K562 (cell line): ENCODE measurements at places on chromosomes 2 and 18. TPM values are rescaled to one million over a fixed set of nuclear protein-coding genes. Genes with fewer than 3 reads are reported as not detected.

DNA sequence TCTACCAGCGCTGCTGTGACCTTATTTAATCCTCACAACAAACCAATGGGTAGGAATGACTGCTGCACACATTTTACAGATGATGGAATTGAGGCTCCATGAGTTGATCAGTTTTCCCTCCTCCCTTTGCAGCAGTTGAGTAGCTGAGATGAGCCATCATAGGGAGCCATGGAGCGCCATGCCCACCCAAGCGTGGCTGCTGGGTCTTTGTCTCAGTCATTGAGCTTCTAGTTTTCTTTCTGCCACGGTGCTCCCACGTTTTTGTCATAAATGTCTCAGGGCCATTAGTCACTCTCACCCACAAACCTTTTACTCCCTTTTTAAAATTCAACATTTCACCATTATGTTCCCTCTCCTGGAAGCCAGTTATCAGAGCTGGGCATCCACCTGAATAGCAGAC, 45.8 kb downstream of the TMEM17 start:
- no peak overlapping the region for H3K27ac ChIP-seq
- DNase-seq = no peak
- no peaks in the 10 kb centered on the region for H3K36me3 ChIP-seq
- peaks cover 4% of the 10 kb centered on the region; the same call in 1 of the 3 replicates for H3K4me1 ChIP-seq
- H3K27me3 ChIP-seq = no peaks in the 10 kb centered on the region
- no peak overlapping the region for H3K4me3 ChIP-seq

GRCh38 chr2:162256591-162256991, 13.3 kb upstream of the FAP start:
- H3K4me3 ChIP-seq = no peak overlapping the region
- no peak overlapping the region for H3K27ac ChIP-seq
- no peak for DNase-seq

- H3K27me3 ChIP-seq = 0 out of 3 replicates have a peak, but pooled peaks cover 6% of the 10 kb centered on the region
- H3K4me3 ChIP-seq = no peak overlapping the region
- H3K4me1 ChIP-seq = no peaks in the 10 kb centered on the region
- no peak overlapping the region for H3K27ac ChIP-seq
- H3K36me3 ChIP-seq = no peaks in the 10 kb centered on the region
- DNase-seq = peak; percentile 17
Measured at GRCh38 chr2:157691695-157692094, 63.0 kb upstream of the ACVR1C start.

DNA sequence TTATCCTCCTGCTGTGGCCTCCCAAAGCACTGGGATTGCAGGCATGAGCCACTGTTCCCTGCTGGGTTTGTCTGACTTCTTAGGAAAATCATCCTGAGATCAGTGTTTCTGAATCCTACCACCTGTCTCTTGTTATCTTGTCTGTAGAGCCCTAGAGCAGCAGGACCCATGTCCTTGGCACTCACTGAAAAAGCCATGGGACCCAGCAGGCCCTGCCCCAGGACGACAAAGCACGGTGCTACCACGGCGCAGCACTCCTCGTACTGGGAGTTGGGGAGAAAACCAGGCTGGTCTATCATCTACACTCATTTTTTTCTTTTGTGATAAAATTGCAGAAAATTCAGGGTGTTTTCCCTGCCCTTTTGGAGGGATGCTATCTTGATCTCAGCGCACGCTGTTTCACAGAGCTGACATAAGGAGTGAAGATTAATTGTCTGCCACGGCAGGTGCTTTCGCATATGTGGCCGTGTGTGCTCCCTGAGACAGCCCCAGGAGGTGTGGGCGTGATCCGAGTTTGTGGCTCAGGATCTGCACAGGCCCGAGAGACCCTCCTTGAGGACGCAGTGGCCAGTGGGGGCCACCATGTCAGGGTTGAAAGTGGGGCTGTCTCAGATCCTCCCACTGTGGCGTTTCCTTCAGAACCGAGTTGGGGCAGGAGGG, 179.1 kb downstream of the LDLRAD4 start:
- peaks cover 23% of the 10 kb centered on the region for H3K27me3 ChIP-seq
- no peaks in the 10 kb centered on the region for H3K4me1 ChIP-seq
- H3K36me3 ChIP-seq = no peaks in the 10 kb centered on the region
- DNase-seq = no peak
- H3K4me3 ChIP-seq = no peak overlapping the region

DNA sequence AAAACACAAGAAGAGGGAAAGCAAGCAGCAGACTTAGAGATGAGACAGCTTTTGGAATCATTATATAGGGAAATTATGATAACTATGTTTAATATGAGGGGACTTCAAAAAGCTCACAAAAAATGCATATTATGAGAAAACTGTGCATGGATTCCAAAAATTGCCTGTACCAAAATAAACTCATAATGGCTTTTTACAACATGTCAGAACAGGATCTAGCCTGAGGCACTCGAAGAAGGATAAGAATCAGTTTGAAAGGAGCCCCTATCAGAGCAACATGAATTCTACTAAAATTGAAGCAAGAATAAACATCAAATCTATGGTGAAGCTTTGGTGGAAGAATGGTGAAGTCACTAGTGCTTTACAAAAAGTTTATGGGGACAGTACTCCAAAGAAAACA, 187.4 kb downstream of the RDH14 start:
- no peaks in the 10 kb centered on the region for H3K27me3 ChIP-seq
- no peaks in the 10 kb centered on the region for H3K4me1 ChIP-seq
- no peaks in the 10 kb centered on the region for H3K36me3 ChIP-seq
- no peak overlapping the region for H3K27ac ChIP-seq
- DNase-seq = no peak

DNA sequence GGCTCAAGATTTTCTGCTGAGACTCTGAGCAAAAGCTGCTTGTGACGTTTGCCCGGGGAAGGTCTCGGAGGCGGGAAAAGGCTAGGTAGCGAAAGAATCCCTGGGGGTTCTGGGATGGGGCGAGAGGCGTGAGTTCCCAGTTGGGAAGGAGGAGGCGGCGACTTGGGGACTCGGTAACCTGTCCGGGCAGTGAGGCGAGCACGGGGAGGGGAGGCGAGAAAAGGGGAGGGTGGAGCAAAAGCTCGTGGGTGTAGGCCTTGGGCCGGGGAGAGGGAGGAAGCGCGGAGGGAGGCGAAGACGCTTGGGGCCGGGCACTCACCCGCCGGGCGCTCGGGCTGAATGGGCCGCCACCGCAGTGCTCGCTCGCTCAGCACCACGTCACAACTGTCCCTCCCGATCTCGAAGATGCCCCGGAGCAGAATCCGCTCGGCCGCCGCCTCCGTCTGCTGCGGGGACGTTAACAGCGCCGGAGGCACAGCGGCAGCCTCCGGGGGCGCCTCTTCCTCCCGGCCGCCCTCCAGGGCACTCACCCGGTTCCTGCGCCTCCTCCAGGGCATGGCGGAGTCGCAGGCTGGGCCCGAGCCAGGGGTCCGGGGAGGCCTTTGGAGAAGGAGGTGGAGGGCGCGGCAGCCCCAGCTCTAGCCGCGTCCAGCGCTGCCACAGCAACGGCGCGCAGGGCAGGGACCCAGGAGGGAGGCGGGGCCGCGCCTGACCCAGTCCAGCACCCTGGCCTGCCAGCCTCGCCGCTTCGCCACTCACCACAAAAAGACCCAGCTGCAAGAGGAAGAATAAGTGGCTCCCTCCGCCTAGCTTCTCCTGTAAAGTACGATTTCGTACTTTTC, at the start of gene CERKL:
Gene CERKL (minus strand): TSS at position 656 of the 842 bp plus-strand sequence. CDS start 99 bp downstream, at position 557.
- H3K27ac ChIP-seq = no peak within 1 kb of the TSS
- no peaks in the 10 kb centered on the region for H3K36me3 ChIP-seq

The FLACC1 gene
- 0.20 and 0.35 TPM in 2 replicates for total RNA-seq

DNA sequence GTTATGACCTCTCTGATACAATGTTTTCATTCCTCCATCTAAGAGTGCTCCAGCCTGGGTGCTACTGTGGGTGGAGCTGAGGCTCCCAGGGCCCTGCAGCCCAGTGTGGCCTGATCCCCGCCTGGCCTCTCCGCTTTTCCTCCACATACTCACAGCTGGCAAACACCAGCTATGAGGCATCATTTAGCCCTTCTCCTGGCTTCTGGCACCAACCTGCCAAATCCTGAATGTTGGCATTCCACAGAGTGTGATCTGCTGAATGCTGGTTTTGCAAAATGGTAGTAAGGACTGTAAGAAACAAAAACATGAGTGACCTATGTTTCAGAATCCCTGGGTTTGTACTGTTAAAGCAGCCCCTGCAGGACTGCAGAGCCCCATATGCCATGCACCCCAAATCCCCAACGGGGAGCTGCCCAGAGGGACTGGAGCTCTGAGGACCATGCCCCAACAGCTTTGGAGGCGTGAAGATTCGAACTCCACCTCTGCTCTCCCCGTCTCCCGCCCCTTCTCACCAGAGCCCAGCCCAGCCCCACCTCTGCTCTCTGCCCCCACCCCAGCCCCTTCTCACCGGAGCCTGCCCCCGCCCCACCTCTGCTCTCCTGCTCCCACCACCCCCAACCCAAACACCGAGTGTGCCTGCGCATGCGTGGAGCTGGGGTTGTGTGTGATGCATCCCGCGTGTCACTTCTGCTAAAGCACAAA, 4.2 kb downstream of the SLC66A2 start:
- peaks cover 4% of the 10 kb centered on the region; the same call in 2 of the 3 replicates for H3K36me3 ChIP-seq
- no peak for DNase-seq
- no peaks in the 10 kb centered on the region for H3K27me3 ChIP-seq
- H3K4me3 ChIP-seq = no peak overlapping the region
- H3K27ac ChIP-seq = no peak overlapping the region

DNA sequence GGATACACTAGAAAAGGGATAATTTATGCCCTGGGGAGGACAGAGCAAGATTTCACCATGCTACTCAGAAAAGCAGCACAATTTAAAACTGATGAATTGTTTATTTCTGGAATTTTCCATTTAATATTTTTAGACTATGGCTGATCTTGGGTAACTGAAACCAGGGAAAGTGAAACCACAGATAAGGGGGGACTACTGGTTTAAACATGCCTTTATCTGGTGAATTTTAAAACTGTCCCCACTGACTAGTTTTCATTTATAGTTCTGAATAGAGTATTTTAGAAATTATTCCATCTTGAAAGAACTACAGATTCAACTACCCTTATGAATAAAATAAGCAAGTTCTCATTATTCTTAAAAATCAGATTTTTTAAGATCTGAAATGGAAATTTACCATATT, 15.0 kb downstream of the NFU1 start:
- H3K4me1 ChIP-seq = no peaks in the 10 kb centered on the region
- peaks cover 23% of the 10 kb centered on the region; the same call in 1 of the 3 replicates for H3K36me3 ChIP-seq
- no peak overlapping the region for H3K27ac ChIP-seq

DNA sequence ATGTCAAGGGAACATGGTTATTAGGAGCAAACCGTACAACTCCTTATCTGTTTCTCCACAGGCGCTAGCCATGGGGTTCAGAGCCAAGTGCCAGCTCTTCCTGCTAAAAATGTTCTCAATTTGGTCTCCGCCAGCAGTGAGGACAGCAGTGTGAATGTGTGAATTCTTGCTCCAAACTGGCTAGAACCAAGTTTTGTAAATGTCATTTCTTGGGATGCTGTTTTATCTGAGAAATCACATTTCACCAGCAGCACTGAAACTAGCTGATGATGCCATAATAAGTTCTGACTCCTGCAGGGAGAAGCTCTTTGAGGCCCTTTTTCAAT, 140.6 kb upstream of the LGALSL start:
- no peak overlapping the region for H3K4me3 ChIP-seq
- peaks cover 6% of the 10 kb centered on the region; the same call in 2 of the 3 replicates for H3K4me1 ChIP-seq
- H3K36me3 ChIP-seq = no peaks in the 10 kb centered on the region
- no peak for DNase-seq
- H3K27ac ChIP-seq = no peak overlapping the region
- H3K27me3 ChIP-seq = peaks cover 22% of the 10 kb centered on the region

DNA sequence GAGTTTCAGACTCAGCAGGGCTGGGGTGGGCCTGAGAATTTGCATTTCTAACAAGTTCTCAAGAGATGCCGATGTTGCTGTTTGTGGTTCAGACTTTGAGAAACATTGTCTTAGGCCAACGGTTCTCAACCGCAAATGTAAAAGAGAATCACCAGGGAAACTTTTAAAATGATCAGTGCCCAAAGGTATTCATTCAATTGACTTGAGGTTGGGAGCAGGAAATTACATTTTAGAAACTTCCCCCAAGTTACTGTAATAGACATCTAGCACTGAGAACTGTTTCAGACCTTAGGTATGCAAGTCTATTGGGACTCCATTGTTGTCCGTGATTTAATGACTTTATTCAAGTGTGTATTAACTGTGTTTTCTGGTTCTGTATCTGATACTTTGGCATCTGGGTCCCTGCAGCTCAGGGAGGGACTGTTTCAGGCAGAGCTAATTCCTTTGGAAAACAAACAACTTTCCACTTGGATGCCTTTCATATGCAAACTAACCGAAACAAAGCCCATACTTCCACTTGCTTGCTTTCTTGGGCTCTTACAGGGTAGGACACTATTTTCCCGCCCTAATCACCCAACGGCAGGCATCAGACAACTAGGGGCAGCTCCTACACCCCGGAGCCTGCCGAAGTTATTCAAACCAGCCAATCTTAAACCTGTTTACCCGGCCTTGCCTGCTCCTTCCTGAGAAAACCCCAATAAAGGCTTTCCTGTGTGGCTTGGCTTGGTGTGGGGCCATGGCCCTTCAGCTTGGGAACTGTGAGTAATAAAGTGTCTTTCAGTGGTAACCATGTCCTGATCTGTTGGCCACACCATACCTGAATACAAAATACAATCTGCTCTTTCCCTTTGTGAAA, 97.6 kb downstream of the POLE4 start:
- no peak overlapping the region for H3K27ac ChIP-seq
- H3K4me1 ChIP-seq = no peaks in the 10 kb centered on the region
- DNase-seq = no peak
- no peaks in the 10 kb centered on the region for H3K36me3 ChIP-seq
- peaks cover 19% of the 10 kb centered on the region for H3K27me3 ChIP-seq

DNA sequence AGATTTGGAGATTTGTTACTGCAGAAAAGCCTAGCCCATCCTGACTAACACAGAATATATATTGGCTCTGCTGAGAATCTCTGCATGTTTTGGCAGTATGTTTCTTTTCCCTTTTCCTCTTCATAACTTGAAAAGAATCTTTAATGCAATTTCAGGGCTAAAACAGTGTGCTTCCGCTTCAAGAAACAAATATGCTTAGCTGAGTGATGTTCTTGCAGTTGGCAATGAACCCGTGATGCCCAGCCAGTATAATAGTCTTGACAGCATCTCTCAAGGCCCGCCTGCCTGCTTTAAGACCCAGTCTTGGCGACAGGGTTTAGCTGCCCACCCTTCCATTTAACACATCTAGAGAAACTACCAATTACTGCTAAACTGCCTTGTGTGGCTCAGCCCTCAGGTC, 184.5 kb downstream of the INO80D start:
- no peaks in the 10 kb centered on the region for H3K27me3 ChIP-seq
- DNase-seq = no peak
- no peak overlapping the region for H3K4me3 ChIP-seq
- no peak overlapping the region for H3K27ac ChIP-seq

GRCh38 chr18:62935994-62936393, 220.7 kb downstream of the PHLPP1 start:
- H3K4me3 ChIP-seq = no peak overlapping the region
- H3K27ac ChIP-seq = no peak overlapping the region
- no peak for DNase-seq

DNA sequence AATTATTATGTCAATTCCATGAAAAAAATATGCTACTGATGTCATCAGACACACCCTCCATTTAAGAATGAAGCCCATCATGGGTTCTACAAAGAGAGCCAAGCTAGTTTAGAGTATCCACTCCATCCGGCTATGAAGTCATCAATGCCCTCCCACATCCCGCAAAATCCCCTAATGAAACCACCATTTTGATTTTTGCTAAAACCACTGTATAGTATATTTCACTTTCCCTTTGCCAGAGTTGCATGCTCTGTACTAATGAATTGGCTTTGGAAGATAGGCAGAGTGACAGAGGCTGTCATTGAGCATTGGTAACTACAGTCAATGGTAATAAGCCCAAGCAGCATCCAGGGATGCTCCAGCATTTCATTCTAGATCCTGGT, 118.6 kb downstream of the ANKRD44 start:
- DNase-seq = no peak
- H3K4me1 ChIP-seq = no peaks in the 10 kb centered on the region
- no peaks in the 10 kb centered on the region for H3K36me3 ChIP-seq
- no peak overlapping the region for H3K27ac ChIP-seq
